ENCODE measurements at places on chromosomes 12 and 14.

DNA sequence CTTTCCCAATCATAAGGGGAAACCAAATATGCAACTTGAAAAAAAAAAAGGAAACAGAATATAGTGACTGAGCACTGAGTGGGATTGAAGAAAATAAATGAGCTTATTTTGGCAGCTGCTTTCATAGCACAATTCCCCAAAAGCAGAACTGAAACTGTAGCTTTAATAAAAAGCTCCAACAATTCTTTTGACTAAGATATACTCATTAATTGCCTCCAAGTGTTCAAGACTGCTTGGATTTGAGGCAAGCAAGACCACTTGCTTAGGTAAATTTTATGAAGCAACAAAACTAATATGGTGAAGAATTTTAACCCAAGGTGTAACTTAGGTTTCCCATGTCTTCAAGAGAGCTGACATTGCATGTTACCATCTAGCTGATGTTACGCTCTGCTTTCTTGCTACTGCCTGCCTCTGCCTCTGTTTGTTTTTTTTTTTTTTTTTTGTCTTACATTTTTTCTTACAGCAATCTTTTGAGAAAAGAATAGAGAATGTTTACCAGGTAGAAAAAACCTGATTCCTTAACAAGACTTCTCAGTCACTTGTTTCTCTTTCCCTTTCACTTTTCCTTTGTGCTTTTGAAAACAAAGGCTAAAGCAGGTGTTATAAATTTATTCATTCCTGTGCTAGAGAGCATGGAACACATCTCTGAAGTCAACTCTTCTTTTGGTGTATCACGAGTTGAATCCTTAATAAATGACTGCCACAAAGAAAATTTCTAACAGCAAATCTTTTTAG lies 134.4 kb downstream of the BCAT1 start:
- DNase-seq, result no peak

DNA sequence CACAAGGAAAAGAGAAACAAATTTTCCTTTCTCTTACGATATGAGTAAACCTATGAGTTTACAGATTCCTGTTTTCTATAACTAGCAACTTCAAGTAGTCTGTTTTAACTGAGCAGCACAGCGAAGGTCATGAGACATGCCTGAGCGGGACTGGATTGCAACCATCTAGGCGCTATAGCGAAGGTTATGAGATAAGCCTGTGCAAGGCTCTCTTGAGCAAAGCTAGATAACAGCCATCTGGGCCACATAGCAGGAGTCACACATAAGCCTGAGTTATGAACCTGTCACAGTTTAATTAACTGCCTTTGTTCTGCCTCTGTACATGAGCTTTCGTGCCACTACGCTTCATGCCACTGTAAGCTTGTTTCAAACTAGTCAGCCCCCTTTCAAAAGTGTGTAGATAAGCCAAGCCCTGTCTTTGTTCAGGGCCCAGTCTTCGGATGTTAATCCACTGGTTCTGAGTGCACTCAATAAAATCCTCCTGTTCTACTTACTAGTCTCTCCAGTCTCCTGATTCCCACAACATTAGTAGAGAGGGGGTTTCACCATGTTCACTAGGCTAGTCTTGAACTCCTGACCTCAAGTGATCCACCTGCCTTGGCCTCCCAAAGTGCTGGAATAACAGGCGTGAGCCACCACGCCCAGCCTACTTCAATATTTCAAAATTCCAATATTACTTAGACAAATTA lies 47.1 kb downstream of the SEC23A start:
- no peak for DNase-seq

- no peak for DNase-seq
These were observed 24.2 kb upstream of the AMN start for GRCh38 chr14:102898298-102898697.

DNA sequence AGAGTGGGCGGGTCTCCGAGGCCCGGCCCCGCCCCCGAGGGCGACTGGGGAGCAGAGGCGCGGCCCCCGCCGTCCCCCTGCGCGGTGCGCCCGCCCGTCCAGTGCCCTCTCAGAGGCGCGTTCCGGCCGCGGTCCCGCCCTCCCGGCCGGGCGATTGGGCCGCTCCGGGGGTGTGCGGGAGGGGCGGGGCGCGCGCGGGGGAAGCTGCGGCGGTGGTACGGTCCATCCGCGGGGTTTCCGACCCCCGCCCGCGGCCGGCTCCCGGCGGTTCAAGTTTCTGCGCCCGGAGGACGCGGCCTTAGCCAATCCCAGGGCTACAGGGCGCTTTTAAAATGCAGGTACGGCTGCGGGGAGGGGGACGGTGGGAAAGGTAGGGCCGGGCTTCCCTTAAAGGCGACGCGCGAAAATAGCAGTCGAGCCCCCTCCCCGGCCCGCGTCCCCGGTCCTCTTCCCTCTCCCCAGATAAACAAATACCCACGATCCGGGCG lies 315 bp upstream of the CCDC85C start:
- DNase-seq, result peak; percentile 47

- DNase-seq, result peak; percentile 9
These were observed 43.4 kb downstream of the WDR20 start for GRCh38 chr14:102182936-102183619.

GRCh38 chr14:94486883-94487282 lies 10.9 kb upstream of the SERPINA9 start:
- DNase-seq, result no peak
